ENCODE measurements at places on chromosomes 7 and 10.

DNA sequence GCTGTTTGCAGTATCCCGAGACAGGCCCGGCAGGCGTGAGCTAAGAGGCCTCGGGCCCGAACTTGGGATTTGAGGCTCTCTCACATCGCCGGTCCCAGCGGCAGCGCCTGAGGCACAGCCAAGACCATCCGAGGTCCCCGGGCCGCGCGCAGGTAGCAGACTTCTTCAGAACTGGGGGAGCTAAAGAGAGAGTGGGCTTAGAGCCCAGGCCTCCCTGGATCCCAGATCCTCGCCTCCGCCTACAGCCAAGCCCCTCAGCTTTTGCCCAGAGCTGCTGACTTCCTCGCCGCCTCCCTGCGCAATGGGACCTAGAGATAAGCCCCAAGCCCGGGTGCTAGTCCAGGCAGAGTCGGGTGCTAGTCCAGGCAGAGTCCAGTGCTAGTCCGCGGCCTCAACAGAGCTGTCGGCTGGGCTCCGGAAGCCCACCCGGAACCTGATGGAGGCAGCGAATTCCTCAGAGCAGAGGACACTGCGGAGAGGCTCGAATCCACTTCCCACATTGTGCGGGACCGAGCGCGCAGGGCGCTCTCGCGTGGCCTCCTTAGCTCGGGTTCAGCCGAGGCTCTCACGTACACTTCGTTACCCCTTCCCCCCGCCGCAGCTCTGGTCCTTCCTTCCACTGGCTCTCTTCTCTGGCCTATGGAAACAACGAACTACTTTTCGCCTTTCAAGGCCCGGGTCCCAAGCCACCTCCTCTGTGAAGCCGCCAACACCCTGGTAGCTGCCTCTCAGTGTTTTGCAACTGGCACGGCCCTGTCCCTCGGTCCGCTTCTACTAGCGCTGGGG is 5.8 kb downstream of the LBX1 start:
- DNase-seq, result no peak

DNA sequence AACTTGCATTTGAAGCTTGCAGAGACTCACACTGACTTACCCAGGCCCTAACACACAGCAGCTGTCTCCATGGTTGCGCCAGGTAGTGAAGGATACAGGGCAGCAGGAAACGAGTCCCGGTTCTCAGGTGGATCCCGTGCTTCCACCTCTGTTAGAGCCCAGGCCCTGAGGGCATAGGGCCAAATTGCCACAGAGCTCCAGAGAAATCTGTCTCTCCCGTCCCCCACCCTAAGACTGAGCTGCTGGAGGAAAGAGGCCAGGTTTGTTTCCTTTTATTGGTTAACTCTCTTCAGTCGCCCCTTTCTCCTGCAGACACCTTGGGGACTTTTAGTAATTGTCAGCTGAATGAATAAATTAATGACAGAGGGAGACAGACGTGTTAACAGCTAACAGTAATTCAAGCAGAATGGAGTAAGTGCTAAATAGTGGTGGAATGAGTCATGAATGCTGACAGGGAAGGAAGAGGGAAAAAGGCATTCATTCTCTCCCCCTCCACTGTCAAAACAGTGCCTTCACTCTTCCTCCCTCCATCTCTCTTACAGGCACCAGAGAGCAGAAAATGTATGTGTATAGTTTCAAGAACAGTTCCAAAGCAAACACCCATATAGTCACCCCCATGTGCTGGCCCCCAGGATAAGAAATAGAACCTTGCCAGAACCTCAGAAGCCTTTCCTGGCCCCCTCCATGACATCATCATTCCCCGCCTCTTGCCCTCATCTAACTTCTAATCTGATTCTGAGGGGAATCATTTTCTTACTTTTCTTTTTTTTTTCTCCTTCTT is 16.8 kb upstream of the DLG5 start:
- DNase-seq, result peak; percentile 55

DNA sequence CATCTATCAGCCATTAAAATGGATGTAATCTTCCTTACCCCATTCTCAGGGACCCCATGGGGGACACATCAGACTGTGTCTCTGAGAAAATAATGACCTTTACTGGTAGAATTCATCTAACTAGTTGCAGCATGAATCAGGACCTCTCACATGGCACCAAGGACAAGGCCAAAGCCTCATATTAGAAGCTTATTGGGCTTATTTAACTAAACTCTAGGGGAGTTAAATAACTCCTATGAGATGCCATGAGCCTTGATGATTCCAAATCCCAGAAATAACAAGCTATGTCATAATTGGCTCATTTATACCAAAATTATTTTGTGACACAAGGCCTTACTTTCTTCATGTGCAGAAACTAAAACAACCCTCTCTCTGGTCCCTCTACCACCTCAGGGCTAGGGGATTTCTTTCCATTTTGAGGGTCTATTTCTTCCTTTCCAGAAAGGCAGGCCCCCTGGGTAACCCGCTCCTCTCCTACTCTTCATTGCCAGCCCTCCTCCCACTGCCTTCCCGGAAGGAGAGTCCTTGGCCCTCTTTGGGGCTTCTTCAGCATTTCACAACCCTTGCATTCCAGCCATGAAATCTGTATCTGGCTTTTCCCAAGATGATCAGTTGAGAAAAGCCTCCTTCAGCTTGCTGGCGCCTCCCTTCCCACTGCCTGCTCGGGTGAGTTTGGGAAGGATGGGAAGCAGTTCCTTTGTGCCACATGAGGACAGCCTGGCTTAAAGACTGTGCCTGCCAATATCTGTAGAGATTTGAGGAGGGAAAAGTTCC is 41.8 kb upstream of the TRIM8 start:
- no peak for DNase-seq

DNA sequence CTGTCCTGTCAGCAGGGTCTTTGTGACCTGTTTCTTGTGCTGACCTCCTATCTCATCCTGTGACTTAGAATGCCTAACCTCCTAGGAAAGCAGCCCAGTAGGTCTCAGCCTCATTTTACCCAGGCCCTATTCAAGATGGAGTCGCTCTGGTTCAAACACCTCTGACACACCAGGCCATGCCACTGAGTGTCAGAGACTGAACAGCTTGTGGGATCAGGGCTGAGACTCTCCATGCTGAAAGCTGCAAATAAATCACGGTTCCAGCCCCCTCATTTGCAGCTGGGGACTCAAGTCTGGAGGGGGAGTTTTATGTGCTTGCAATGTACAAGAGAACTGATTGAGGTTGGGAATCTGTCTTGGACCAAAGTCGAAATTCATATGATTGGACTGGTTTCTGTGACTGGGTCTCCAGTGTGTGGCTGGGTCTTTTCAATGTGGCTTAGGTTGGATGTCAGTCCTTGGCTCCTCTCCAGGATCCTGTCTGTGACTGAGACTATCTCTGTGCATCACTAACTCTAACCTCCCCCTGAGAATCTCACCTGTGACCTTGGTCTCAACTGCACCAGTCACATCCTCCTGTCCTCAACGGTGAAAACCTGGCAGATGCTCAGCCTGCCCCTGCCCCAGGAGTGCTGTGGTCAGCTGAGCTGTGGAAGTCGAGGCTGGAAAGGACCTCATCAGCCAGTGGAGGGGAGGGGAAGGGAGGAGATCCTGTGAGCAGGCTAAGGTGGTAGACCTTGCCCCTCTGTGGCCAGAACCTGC is 11.7 kb downstream of the PRF1 start:
- no peak for DNase-seq

DNA sequence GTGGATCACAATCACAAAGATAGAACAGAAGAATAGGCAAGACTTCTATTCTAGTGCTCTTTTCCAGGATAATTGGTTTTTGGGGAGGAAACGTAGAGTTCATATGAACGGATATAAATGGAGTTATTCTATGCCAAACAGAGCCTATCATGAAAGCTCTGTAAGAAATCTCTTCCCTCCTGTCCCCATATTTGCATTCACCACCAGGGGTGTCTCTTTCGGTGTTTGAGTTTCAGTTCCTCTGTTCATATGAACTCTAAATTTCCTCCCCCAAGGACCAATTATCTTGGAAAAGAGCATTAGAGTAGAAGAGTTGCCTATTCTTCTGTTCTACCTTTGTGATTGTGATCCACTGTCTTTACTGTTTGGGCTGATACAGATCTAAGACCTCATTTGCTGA is 48.3 kb upstream of the CDC14C start:
- DNase-seq, result no peak

DNA sequence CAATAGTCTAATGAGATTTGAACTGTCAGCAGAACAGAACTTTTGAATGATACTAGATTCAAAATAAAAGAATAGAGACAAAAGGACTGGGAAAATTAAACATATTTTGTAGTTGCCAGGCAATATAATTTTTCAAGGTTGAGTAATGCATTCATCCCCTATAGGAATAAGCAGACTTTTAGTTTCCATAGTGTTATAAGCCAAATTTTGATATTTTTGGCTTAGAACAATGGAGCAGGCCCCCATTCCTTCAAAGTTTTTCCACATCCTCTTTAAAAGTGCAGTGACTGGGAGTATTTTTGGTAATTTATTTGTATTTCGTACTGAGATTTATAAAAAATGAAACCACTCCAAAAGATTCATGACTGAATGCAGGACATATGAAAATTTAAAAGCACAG is 24.0 kb downstream of the MEOX2 start:
- no peak for DNase-seq

DNA sequence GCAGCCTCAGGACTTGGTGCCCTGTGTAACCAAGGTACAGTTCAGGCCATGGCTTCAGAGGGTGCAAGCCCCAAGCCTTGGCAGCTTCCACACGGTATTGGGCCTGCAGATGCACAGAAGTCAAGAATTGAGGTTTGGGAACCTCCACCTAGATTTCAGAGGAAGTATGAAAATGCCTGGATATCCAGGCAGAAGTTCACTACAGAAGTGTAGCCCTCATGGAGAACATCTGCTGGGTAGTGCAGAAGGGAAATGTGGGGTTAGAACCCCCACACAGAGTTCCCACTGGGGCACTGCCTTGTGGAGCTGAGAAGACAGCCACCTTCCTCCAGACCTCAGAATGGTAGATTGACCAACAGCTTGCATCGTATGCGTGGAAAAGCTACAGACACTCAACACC is 3.4 kb upstream of the SEM1 start:
- DNase-seq, result no peak

DNA sequence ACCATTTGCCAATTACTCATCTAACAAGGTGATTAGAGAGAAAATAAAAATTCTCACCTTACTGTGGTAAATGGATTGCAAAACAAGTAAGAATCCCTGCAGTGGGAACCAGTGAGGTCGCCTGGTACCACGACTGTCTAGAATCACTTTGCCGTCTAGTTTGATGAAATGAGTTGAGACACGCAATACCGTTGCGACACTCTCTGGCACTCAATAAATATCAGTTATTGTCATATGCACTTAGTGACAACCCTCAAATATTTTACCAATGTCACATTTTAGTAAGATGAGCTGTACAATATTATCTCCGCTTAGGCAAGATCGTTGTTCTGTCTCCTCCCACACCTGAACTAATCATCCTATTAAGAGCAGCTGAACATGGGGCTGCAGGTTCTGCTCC is 114.4 kb upstream of the ADARB2 start:
- DNase-seq, result no peak

DNA sequence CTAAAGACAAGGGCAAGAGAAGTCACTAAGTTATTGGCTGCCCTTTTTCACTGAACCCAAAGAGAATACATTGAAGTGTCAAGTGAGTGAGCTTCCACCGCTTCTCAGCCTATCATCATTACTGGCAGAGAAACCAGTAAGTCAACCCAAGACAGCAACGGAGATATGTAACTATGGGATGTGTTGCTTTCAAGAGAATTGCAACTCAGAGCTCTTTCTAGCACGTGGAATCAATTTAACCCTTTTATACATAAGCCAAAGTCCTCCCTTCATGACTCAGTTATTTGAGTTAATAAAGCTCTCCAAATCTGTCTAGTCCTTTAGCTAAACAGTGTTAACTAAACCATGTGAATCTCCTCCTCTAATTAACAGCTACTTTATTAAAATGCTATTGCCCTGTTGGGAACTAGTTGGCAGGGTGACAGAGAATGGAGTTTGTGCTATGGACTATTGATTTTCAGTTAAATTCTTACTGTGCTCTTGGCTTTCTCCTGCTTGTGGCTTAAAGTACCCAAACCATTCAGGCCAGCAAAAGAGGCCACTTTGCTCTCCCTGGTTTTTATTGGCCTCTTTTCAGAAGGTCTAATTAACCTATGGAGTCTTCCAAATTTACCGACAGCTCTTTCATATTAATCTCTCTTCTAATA is 287.7 kb downstream of the NRG3 start:
- no peak for DNase-seq

DNA sequence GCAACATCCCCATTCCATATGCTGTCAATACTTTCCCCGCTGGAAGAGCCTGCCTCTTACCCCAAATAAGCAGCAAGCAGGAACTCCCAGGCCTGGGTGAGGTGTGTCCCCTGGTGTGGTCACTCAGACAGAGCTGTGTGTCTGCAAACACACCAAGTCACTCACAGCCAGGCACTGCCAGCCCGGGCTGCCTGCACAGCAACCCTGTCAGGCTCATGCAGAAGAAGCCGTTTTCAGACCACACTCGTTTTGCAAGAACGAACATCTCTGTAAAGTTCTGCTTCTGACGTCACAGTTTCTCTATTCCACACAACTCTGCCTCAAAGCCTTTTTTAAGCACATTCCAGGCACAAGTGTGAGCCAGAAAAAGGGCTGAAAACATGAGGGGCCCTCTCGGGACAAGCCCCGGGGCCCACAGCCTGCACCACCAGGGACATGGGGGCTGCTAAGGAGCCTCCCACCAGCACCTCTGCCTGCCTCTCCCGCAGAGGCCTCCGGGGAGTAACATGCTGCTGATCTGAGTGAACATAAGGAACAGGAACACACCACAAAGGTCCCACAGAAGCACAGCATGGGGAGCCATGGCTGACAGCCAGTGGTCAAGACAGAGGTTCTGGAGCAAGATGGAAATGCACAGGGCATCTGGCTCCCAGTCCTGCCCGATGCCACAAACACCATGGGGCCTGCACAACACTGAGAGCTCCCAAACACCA is 11.4 kb downstream of the PTPRN2 start:
- DNase-seq, result no peak

DNA sequence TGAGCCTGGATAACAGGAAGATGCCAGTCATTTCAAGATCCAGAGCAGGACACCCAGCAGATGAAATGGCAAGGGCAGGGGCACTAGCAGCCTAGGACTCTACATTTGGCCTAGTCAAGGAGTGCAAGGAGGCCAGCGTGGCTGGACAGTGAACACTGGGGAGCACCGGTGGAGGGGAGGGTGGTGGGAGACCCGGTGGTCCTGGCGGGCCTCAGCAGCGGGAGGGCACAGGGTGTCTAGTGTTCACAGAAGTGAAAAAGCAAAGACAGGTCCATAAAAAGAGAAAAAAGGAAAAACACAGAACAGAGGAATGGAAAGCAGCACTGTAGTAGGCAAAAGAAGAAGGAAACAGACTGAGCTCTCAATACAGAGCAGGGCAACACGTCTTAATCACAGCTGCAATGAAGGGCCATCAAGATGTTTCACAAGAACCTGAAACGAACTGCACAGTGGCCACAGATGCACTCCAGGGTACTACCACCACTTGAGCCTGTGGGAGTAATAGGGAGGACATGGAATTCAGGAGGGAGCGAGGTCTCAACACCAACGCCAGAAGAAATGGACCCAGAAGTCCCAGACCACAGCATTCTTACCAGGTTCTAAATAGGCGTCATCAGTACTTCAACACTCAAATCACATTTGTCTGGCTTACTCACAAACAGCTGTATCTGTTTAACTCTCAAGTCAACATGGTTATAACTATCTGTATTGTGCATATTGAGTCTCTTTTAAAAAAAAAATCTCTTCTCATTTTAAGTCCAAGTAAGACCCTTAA is 573.7 kb downstream of the PARD3 start:
- DNase-seq, result no peak

- DNase-seq, result no peak
Observed at GRCh38 chr10:19772972-19773371, 43.3 kb upstream of the PLXDC2 start.

All from hepatic stellate cell (primary cell).